ENCODE measurements at places on chromosomes 11 and 22. TPM values are rescaled to one million over a fixed set of nuclear protein-coding genes. Genes with fewer than 3 reads are reported as not detected.

Gene DUSP8
- polyA plus RNA-seq: 37.3 TPM

Gene DNAJB7
- 0.47 TPM for polyA plus RNA-seq

- DNase-seq: no peak
These were observed 51.9 kb upstream of the EED start for GRCh38 chr11:86192519-86193257.

- no peak for DNase-seq
These were observed 19.1 kb upstream of the BSX start for GRCh38 chr11:123000721-123001120.

- no peak for DNase-seq
These were observed 53.5 kb downstream of the TEAD1 start for GRCh38 chr11:12727563-12728211.

DNA sequence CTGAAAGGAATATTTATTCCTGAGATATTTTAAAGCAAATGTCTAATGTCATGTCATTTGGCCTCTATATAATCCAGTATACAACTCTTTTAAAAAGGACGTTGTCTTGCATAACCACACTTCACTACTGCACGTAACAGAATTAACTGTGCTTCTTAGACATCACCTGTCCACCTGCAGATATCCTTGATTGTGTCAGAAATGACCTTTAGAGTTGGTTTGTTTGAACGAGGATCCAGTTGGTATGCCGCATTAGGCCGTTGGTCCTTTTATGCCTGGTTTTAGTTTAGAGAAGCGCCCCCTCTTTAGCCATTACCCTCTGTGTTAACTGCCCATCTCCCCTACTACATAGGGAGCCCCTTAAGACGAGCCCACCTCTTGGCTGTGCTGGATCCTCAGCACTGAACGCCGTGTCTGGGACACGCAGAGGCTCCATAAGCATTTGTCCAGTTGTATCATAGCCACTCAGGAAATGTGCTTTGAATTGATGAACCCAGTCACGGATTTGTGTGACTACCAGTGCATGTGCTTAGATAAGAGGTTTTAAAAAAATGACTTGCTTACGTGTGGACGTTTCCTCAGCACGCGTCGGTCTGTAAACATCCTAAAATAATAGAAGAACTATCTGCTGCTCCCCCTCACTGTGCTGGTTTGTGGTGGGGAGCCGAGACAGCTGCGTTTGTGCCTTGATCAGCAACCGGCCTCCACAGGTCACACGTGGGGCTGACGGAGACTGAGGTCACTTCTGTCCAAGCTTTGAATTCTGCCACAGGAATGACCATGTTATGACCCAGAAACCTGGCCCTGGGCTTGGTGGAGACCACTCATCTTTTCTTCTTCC, 4.0 kb downstream of the MICAL2 start:
- no peak for DNase-seq

- peak; percentile 71 for DNase-seq
These were observed 18.2 kb downstream of the TEAD1 start for GRCh38 chr11:12692229-12693075.
